ENCODE measurements at places on chromosomes 7 and 10. TPM values are rescaled to one million over a fixed set of nuclear protein-coding genes. Genes with fewer than 3 reads are reported as not detected.

GRCh38 chr7:87036985-87037384 lies 22.5 kb downstream of the ELAPOR2 start:
- H3K36me3 ChIP-seq = no peaks in the 10 kb centered on the region
- no peak overlapping the region for H3K27ac ChIP-seq
- H3K4me3 ChIP-seq = no peak overlapping the region
- DNase-seq = no peak

DNA sequence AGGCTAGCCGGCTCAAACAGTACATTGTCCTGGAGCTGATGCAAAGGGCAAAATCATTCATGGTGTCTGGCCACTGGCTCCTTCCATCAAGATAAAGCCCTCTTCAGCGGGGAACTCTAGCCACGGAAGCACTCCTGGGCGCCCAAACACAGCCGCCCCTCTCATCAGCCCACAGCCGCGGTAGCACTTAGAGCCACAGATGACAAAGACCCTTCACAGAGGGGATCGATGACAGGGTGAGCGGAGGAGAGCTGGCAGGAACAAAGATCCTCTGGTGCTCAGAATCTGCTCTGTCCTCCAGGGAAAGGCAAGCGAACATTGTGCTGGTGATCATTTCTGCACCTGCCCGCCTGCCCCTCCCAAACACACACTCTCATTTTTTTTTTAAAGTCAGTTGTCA lies 222.2 kb upstream of the NRP1 start:
- H3K36me3 ChIP-seq = no peaks in the 10 kb centered on the region
- DNase-seq = no peak
- no peaks in the 10 kb centered on the region for H3K4me1 ChIP-seq
- H3K4me3 ChIP-seq = no peak overlapping the region
- H3K27ac ChIP-seq = no peak overlapping the region

Gene SFRP4
- 0.37 TPM for polyA plus RNA-seq

DNA sequence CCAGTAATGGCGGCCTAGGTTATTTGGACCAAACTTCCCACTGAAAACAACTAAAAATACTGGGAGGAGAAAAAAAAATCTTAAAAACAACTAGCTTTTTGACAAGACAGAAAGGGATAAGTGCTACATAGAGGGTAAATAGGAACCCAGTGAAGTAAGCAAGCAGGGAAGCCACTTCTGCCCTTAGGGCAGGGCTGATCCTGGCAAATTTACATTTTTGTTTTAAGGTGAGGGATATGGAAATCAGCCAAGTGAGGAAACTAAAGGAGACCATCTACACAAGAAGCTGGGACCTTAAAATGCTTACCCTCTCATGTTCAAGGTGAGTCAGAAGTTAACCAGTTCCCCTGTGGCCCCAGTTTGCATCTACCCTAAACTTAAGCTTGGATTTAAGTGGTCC lies 46.5 kb upstream of the CYCS start:
- peak overlapping the region; percentile 9 for H3K27ac ChIP-seq
- DNase-seq = no peak
- H3K4me3 ChIP-seq = no peak overlapping the region
- H3K36me3 ChIP-seq = no peaks in the 10 kb centered on the region
- H3K27me3 ChIP-seq = no peaks in the 10 kb centered on the region
- peaks cover 8% of the 10 kb centered on the region for H3K4me1 ChIP-seq

Gene CALML3
- polyA plus RNA-seq = not detected

- H3K4me1 ChIP-seq = peaks cover 12% of the 10 kb centered on the region
- H3K4me3 ChIP-seq = no peak overlapping the region
- H3K27me3 ChIP-seq = no peaks in the 10 kb centered on the region
- no peak for DNase-seq
- no peaks in the 10 kb centered on the region for H3K36me3 ChIP-seq
- no peak overlapping the region for H3K27ac ChIP-seq
Measured at GRCh38 chr7:94368371-94368791, 26.3 kb upstream of the COL1A2 start.

Gene ASB10
- 0.05 TPM for polyA plus RNA-seq

DNA sequence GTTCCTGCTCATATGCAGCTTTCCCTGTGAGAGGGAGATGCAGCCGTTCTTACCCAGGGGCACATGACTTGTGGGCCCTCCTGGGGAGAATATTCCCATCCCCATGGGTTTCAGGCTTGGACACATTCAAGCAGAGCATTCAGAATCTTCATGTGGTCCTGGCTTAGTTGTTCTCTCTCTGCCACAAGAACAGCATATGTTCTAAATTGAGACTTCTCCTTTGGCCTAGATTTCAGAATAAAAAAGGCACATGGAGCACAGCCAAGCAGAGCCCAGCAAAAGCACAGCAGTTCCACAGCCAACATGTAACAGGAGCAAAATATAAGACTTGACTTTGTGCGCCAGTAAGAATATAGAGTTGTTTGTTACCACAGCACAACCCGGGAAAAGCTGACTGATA lies 306.4 kb upstream of the MYO3A start:
- H3K4me1 ChIP-seq = no peaks in the 10 kb centered on the region
- no peak overlapping the region for H3K4me3 ChIP-seq
- DNase-seq = no peak
- no peak overlapping the region for H3K27ac ChIP-seq
- H3K36me3 ChIP-seq = no peaks in the 10 kb centered on the region

DNA sequence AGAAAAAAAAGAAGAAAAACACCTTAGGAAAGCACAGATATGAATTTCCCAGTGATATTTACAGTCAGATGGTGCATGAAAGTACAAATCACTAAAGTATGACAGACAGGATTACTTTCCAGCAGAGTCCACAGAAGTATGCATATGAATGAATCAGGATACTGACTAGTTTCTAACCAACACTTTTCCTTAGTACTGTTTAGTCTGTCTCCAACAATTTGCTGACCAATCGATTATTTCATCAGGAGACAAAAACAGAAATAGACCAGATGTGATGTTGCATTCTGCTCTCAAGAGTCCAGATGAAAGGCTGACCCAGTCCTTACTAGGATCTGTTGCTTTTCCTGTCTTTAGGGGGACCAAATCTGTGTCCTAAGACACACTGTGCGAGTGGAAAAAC lies 14.6 kb downstream of the SLC35B4 start:
- H3K4me1 ChIP-seq = peaks cover 5% of the 10 kb centered on the region
- H3K36me3 ChIP-seq = peaks cover 75% of the 10 kb centered on the region
- no peak for DNase-seq
- H3K4me3 ChIP-seq = no peak overlapping the region

- H3K27me3 ChIP-seq = no peaks in the 10 kb centered on the region
- no peak overlapping the region for H3K4me3 ChIP-seq
- peaks cover 6% of the 10 kb centered on the region for H3K4me1 ChIP-seq
- peak overlapping the region; percentile 47 for H3K27ac ChIP-seq
- DNase-seq = peak; percentile 55
Measured at GRCh38 chr10:17206210-17206709, 4.8 kb upstream of the TRDMT1 start.

- DNase-seq = peak; percentile 1
- H3K4me3 ChIP-seq = no peak overlapping the region
- peaks cover 100% of the 10 kb centered on the region for H3K27me3 ChIP-seq
- no peaks in the 10 kb centered on the region for H3K36me3 ChIP-seq
Measured at GRCh38 chr10:101218351-101219138, 10.7 kb downstream of the LBX1 start.

- peaks cover 47% of the 10 kb centered on the region for H3K36me3 ChIP-seq
- no peaks in the 10 kb centered on the region for H3K27me3 ChIP-seq
- H3K4me1 ChIP-seq = no peaks in the 10 kb centered on the region
- H3K4me3 ChIP-seq = no peak overlapping the region
Measured at GRCh38 chr10:30903397-30904138, 128.1 kb downstream of the ZNF438 start.

DNA sequence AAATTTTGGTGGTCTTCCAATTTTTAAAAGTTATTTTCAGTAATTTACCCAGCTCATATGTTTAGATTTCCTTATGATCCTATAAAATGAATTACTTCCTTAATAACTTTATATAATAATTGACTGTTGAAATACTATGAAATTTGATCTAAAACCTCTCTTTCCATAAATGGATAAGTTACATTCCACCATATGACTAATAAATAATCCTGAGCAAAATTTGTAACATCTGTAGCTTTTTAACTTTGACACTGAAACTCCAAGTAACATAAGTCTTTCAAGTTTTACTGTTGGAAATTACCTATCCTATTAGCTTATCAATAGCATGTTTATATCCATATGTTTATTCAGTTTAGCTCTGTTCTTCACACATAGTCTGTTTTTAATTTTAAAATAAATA lies 85.3 kb downstream of the HECTD2 start:
- H3K36me3 ChIP-seq = peaks cover 20% of the 10 kb centered on the region
- no peak for DNase-seq
- H3K4me1 ChIP-seq = no peaks in the 10 kb centered on the region
- H3K27ac ChIP-seq = no peak overlapping the region
- no peak overlapping the region for H3K4me3 ChIP-seq

- no peak overlapping the region for H3K27ac ChIP-seq
- H3K4me3 ChIP-seq = no peak overlapping the region
- no peak for DNase-seq
- no peaks in the 10 kb centered on the region for H3K4me1 ChIP-seq
Measured at GRCh38 chr7:94249631-94250030, 145.1 kb upstream of the COL1A2 start.

DNA sequence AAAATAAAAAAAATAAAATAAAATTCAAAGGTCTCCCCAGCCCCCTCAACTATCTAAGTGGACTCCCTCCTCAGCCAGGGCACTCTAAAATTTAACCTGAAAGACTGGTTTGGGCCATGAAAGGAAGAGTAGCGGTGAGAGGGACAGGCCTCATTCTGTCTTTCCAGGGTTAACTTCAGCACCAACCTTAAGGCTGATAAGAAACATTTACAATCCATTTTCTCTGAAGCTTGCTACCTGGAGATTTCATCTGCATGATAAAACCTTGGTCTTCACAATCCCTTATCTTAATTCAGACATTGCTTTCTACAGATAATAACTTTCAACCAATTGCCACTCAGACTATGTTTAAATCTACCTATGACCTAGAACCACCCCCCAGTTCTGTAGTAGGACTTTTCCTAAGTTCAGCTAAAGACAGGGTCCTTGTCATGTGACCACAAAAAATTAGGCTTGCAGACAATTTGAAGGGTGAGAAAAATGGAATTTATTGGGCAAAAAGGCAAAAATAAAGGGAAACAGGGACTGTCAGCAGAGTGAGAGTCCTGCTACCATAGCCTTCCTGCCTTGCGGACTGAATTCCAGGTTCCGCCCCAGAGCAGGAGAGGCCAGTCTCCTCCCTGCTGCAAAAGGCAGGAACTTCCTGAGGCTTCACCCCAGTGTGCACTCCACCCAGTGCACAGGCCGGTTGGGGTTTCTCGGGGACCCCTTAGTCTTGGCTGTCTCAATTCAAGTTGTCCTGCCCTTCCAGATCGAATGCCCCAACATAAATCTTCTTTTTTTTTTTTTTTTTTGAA lies 26.0 kb downstream of the AGK start:
- no peaks in the 10 kb centered on the region for H3K4me1 ChIP-seq
- no peak overlapping the region for H3K27ac ChIP-seq
- H3K4me3 ChIP-seq = no peak overlapping the region
- peaks cover 31% of the 10 kb centered on the region for H3K36me3 ChIP-seq
- no peaks in the 10 kb centered on the region for H3K27me3 ChIP-seq

DNA sequence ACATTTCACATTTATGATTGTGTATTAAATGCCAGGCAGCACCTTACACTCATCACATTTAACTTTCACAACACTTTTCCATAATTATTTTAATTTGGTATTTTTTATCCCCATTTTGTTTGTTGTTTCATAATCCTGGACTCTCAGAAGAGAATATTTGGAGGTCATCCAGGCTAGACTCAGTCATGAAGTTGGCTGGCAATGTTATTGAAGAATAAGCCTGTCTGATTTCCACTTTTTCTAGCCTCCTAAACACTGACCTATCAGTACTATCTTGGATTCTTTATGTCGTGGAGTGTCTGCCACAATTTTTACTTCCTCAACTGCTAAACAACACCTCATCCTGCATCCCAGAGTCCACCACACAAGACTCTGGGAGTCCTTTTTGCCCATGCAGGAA lies 372.3 kb upstream of the NRP1 start:
- no peak overlapping the region for H3K27ac ChIP-seq
- no peaks in the 10 kb centered on the region for H3K27me3 ChIP-seq
- no peak for DNase-seq
- H3K36me3 ChIP-seq = no peaks in the 10 kb centered on the region
- H3K4me1 ChIP-seq = no peaks in the 10 kb centered on the region

GRCh38 chr10:52314822-52315552 lies 906 bp downstream of the DKK1 start:
- peaks cover 25% of the 10 kb centered on the region for H3K4me1 ChIP-seq
- H3K27me3 ChIP-seq = no peaks in the 10 kb centered on the region
- H3K4me3 ChIP-seq = peak overlapping the region; percentile 45
- H3K27ac ChIP-seq = no peak overlapping the region
- DNase-seq = no peak
- no peaks in the 10 kb centered on the region for H3K36me3 ChIP-seq

Gene VSTM4
- polyA plus RNA-seq = 2.1 TPM

DNA sequence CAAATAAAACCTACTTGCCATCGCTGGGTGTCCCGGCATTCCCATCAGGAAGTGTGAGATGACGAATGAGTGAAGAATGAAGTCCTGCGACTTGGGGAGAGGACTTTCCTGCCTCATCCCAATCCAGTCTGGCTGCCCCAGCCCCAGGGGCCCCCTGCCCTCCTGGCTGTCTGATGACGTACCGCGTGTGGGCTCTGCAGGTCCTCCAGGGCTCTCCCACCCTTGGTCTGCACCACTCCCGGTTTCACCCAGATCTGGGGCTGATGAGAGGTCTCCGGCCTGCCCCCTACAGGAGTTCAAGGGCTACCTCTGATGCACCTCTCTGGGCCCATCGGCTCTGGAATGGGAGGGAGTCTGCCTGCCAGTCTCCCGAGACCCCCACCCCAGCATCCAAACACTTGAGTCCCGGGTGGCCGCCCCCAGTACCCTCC lies 9.8 kb downstream of the ATP6V1F start:
- H3K4me1 ChIP-seq = peaks cover 25% of the 10 kb centered on the region
- no peak overlapping the region for H3K27ac ChIP-seq
- H3K4me3 ChIP-seq = no peak overlapping the region
- H3K36me3 ChIP-seq = no peaks in the 10 kb centered on the region
- DNase-seq = no peak
- no peaks in the 10 kb centered on the region for H3K27me3 ChIP-seq
